ENCODE measurements at places on chromosomes 7 and 10.

DNA sequence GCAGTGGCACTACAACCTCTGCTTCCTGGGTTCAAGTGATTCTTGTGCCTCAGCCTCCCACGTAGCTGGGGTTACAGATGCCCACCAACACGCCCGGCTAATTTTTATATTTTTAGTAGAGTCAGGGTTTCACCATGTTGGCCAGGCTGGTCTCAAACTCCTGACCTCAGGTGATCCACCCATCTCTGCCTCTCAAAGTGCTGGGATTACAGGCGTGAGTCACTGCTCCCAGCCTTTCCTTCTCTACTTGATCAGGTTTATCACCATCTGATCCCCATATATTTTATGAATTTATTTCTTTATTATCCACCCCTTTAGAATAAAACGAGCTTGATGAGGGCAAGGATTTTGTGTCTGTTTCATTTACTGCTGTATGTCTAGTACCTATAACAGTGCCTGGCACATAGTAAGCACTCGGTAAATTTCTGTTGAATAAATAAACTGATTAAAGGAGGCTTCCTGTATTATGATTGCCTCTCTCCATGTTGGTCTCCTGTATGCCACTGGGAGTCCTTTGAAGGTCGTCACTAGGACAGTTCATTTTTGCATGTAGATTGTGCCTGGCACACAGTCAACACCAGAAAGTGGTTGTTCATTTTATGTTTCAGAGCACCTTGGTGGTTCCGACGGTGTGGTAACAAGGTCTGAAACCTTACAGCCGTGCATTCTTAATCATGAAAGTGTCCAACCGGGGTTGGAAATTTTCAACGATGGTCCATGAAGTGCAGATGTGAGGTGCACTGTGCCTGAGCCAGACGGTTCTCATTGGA, 9.6 kb upstream of the EIF3A start:
- DNase-seq: no peak

DNA sequence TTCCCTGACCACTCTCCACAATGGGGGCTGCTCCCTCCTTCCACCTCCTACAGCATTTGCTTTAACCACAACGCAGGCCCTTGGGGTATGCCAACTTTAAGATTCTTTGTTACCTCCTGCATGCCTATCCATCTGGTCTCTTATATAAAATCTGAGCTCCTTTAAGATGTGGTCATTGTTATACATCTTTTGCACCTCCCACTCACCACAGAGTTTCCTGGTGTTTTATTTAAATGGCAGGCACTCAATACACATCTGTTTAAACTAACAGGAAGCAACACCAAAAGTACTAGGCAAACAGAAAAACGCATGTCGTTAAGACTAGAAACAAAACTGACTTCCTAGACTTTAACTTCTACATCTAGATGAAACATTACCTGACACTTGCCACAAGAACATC, 36.3 kb downstream of the SLC25A13 start:
- no peak for DNase-seq

DNA sequence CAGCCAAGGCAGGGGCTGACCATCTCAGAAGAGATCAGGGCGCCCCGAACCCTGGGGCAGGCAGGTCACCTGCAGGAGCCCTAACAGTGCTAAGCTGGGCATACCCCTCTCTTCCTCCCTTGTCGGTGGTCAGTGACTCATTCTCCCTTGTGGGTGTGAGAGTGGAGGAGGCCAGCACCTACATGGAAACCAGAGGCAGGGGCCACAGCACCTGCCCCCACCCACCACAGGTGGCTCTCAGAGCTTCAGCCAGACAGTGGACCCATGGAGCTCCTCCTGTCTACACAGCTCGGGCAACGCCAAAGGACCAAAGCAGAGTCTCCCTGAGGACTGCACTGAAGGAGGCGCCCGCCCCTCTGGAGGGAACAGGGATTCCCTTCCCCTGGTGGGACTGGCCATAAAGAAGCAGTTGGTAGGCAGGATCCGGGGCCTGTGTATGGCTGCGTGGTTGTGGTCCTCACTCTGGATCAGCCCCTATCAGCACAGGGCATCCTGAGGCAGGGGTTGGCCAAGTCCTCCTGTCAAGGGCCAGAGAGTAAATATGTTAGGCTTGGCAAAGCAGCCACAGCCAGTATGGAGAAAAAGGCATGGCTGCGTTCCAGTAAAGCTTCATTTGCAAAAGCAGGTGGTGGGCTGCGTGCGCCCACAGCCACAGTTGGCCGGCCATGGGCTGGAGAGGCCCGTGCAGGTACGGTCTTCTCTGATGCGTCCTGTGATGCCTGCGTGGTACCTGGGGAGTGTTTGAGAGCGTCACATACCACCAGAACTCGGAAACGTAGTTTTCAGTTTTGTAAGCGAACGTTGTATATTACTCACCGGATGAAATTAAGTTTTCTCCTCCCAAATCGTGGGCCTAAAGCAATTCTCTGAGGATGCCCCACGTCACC, 198.2 kb downstream of the EBF3 start:
- DNase-seq: peak; percentile 11

- no peak for DNase-seq
Observed at GRCh38 chr7:14590206-14590605, 312.3 kb downstream of the DGKB start.

DNA sequence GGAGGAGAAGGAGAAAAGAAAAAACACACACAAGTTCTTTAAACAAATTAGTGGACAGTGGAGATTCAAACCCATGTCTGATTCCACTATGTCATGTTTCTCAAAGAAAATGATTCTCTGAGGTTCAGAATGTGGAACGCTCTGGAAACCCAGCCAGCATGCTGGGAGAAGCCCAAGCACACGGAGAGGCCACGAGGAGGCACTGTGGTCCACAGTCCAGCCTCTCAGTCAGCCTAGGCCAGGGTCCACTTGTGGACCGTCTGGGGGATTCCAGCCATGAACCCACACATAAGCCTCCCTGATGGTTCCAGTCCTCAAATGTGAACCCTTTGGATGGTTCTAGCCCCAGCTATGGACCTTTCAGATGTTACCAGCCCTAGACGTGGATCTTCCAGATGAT, 73.4 kb downstream of the CAV1 start:
- no peak for DNase-seq

DNA sequence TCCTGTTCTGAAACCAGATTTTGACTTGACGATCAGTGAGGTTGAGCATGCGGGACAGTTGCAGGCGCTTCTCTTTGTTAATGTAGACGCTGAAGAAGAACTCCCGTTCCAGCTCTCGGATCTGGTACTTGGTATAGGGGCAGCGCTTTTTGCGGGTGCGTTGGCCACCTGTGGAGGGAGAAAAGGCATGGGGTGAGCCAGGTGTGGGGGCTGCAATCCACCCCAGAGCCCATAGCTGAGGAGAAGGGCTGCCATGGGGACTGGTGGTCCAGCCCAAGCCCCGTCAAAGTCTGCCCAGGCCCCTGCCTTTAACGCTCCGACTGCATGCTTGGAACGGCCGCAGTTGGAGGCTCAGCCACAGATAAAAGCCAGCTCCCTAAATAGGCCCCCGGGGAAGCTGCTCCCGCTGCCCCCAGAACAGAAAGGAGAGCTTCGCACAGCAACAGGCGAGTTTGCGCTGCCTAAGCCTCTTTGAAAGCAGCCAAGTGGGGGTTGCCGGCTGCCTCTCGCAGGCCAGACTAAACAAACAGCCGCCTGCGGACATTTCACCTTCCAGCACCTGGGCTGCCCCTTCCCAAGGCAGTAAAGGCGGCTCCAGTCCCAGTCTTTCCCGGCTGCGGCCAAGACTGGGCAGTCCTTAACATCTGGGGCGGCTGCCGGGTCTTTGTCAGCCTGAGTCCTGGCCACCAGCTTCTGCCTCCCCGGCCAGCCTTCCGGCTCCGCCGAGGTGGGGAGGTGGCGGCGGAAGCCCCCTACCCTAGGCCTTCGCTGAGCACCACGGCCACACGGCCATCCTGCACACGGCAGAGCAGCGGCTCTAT, 2.0 kb downstream of the HOXA11 start:
- peak; percentile 38 for DNase-seq

GRCh38 chr7:231030-231857, 38.9 kb downstream of the FAM20C start:
- DNase-seq: no peak

- no peak for DNase-seq
Observed at GRCh38 chr10:31128536-31128935, 96.9 kb upstream of the ZNF438 start.

DNA sequence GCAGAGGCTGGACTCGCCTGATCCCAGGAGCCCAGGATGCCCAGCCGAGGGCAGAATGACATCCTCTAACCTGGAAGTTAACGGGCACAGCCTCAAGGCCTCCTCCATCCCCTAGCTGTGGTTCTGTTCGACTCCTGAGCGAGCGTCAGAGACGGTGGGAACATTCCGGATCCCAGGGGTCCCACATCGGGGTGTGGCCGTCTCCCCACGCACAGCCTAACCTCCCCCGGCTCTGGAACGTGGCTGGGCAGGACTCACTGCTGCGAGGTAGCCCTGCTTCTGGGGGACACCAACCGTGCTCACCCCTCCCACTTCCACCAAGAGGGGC, 8.4 kb downstream of the FOXL3 start:
- peak; percentile 27 for DNase-seq

DNA sequence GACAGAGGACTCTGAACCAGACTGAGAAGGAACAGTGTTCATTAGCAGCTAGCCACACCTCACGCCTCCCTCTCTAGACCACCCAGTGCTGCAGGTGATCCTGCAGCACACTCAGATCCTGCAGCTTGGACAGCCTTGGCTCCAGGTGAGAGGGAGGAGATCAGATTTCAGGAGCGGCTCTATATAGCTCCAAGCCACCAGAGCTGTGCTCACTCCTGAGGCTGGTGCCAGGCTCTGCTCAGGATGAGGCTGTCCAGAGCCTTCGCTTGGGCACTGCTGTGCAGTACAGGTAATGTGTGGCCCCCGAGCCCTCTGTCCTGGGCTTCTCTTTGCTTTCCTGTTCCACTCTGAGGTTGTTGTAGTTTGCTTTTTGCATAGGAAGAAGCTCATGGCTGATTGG, 42.4 kb downstream of the C10orf120 start:
- DNase-seq: no peak

DNA sequence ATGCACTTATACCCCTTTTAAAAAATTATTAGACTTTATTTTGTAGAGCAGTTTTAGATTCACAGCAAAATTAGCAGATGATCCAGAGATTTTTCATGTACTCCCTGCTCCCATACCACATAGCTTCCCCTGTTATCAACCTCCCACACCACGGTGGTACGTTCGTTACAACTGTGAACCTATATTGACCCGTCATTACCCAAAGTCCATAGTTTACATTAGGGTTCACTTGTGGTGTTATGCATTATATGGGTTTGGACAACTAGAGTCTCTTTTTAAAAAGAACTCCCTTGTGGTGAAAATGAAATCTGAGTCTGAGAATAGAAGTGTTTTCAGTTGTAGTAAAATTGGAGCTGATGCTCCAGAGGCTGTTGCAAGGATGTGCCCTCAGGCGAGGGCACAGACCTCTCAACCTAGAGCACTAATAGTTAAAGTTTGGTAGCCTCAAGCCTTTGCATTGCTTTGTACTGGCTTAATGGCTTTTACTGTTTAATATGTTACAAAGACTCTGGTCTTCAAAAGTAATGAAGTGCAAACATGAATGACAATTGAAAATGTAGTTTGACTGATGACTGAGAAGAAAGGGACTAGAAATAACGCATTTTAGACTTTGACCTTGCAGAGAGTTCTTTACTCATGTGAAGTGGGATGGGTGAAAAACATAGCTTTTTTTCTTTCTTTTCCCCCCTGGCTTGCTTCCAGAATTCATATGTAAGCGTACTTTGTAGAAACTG, 30.6 kb upstream of the CSTF2T start:
- no peak for DNase-seq

- no peak for DNase-seq
Observed at GRCh38 chr7:20665096-20665495, 49.6 kb downstream of the ABCB5 start.

- no peak for DNase-seq
Observed at GRCh38 chr7:24733414-24734060, 23.7 kb downstream of the GSDME start.

DNA sequence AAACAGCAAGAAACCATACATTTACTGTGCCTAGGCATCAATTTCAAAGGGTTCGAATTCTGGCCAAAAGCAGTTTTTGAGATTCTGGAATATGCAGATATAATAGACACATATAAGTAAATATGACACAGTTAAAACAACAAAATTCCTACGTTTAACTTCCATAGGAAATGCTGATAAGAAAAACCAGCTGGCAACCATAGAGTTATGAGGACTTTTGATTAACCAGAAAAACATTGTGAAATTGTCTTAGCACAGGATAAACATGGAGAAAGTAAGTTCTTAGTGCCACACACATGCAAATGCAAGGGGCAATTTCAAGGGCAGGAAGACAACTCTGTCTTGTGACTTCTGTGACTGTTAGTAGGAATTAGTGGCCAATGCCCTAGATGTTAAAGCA, 702.1 kb downstream of the TNS3 start:
- DNase-seq: no peak

- DNase-seq: no peak
Observed at GRCh38 chr10:75088640-75089039, 22.8 kb upstream of the SAMD8 start.

DNA sequence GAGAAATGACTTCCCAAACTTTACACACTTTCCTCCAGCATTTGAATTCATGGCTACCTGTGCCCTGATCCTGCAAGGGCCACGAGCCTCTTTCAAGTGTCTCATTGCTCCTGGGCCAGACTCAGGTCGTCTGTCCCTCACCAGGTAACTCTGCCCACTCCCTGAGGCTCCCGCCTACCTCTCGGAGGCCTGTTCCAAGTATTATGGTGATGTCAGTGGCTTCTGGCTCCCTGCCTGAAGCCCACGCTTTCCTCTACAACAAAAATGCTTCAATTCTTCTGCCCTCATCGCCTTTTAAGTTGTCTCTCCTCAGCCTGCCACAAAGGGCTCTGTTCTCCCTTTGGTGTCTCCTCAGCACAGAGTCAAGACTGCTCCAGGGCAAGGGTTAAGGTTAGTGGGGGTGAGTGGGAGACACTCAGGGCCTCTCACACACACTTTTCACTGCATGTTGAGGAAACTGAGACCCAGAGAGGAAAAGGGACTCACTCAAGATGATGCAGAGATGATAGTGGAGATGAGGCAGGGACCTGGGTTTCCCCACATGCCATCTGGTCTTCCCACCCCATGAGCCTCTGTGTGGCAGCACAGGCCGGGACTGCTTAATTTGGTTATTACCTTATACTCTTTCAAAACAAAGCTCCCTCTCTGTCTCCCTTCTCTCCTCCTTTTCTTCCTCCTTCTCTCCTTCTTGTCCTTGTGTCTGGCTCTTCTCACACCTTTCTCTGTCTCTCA, 28.3 kb upstream of the EGR2 start:
- DNase-seq: no peak

GRCh38 chr10:63241841-63242281, 108.7 kb downstream of the NRBF2 start:
- no peak for DNase-seq

GRCh38 chr10:63677001-63677400, 155.8 kb downstream of the REEP3 start:
- DNase-seq: no peak

DNA sequence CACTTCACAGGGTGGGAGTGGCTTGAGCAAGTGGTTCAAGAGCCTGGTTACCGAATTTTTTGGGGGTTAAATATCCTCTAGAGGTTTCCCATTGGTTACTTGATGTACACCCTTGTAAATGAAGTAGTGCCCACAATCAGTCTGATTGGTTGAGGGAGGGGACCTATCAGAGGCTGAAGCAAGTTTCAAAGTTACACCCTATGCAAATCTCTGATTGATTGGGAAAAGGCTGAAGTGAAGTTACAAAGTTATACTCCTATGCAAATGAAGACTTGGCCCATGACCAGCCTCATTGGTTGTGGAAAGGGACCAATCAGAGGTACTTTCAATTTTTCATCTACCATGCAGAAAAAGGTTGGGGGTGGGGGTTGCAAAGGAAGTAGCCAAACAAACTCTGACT, 34.7 kb downstream of the UBE2D4 start:
- no peak for DNase-seq

GRCh38 chr10:21314111-21314626, 211.3 kb downstream of the SKIDA1 start:
- DNase-seq: no peak

- DNase-seq: no peak
Observed at GRCh38 chr7:105677410-105677730, 96.1 kb upstream of the EFCAB10 start.
